ENCODE measurements at places on chromosomes 4 and X.

DNA sequence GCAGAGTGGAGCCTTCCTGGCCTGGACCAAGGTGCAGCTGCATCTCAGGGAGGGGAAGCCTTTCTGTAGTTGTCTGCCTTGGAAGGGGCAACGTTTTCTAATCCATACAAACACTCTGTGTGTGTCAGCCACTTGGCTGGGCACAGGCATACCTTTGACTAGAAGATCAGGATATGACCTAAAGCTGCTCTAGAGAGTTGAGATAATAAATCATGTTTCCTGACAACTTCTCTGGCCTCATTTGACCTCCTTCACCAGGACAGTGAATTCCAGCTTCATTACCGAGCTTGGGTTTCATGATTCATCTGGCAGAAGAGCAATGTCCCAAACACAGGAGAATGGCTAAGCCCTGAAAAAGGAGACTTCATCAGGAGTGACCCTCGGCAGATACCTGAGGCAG lies 89.6 kb upstream of the KIT start:
- DNase-seq: no peak

- no peak for DNase-seq
Measured at GRCh38 chr4:40448875-40449274, 113.7 kb downstream of the CHRNA9 start.

- no peak for DNase-seq
Measured at GRCh38 chrX:150692831-150693724, at the start of gene MTMR1. Gene MTMR1 (plus strand): TSS chrX:150693396. CDS start chrX:150693531, 135 bp downstream.

- no peak for DNase-seq
Measured at GRCh38 chrX:6832619-6833018, 297.7 kb upstream of the VCX3A start.

DNA sequence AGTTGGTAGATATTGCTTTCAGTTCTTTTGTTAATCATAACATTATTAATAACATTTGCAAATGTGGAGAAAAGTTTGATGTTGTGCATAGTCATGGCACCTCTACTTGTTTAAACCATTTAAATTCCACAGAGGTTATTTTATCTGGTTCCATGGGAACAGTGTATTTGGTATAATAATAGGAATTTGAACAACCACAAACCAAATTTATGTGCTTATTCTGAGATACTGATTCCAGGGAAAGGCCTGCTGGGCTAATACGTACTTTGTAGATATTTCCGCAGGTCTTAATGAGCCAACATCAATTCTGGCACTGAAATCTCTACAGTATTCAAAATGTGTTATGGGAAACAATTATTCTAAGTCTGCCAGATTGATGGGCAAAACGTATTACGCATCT lies 319.0 kb downstream of the DKK2 start:
- no peak for DNase-seq

DNA sequence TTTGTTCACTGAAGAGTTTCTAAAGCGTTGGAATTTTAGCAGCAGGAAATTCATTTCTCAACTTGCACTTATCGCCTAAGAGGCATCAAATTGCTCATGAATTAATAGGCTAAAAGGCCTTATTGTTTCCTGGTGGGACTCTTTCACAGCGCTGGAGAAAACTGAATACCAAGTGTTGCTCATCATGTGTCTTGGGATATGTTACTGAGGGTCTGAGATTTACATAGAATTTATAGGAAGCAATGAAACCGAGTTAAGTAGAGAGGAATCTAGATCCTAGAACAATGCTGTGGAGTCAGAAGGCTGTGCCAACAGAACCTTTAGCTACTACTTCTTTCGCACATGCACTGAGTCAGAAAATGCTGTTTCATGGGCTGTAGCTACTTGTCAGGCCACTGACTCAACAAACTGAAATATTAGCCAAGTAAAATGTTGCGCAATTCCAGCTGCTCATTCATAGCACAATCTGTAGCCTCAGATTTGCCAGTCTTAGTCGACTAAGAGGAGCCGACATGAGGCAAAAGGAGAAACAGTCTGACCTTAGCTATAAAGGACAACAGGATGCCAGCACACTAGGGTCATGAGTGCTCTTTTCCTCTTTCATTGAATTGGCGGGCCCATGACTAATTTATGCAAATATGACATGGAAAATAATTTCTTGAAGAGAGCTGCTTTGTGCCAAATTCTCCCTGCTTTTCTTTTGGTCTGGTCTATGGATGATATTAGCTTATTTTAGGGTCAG lies 35.9 kb upstream of the CXCL8 start:
- peak; percentile 48 for DNase-seq

GRCh38 chr4:100588076-100588475 lies 70.3 kb upstream of the EMCN start:
- no peak for DNase-seq

DNA sequence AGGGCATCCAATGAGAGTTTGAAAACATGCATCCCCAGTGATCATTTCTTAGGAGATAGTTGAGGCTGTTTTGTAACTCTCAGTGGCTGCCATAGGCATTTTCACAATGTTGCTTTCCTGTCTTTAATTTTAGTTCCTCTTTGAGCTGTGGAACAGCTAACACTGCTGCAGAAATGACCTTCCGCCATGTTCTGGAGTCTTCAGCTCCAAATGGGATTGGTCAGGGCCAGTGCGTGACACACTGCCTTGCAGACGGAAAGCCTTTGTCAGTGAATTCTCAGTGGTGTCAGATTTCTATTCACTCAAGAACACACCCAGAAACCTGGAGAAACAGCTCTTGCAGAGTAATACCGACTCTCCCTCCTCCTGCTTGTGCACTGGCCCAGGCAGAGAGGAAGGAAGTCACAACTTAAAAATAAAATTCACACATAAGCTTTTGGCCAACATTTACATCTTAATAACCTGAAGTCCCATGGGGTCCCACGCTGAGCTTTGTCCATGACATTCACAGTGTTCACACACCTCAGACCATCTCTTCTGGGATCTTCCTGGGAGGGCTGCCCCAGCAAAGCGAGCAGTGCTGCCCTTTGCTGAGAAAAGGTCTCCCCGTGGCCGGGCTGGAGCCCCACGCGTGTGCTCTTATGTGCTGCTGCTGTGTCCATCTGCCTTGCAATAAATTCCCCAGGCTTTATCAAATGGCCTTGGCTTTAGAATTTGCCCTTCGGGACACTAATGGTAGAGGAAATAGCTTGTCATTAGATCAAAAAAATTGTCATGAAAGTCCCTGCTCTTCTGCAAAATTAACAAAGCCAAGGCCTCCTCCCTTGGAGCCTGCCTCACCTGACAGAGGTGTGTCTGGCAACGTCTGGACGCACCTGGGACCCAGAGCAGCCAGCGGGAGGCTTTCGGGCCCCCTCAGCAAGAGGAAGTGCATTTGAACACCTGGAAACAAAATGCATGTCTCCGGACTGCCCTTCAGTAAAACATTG lies 126.8 kb downstream of the IRF2 start:
- DNase-seq: no peak

DNA sequence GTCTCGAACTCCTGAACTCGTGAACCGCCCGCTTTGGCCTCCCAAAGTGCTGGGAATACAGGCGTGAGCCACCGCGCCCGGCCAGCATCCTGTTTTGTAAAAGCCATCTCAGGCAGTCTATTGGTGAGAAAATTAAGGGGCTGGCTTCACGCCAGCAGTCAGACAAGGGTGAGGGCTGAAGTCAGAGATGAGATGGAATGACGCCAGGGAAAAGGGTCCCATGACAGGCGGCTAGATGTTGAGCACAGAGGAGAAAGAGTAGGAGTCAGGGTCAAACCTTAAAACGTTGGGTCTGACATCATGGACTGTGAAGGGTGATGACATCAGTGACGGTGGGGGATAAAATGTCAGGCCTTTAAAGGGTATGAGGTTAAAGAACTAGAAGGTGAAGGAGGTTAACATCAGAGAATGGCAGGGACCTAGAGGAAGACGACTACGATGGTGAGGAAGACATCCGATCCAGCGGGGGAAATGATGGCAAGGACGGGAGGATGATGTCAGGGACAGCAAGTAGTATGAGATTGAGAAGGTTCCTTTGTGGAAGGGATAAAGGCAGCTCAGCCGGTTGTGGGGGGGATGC lies 504 bp upstream of the RBM3 start:
- no peak for DNase-seq

DNA sequence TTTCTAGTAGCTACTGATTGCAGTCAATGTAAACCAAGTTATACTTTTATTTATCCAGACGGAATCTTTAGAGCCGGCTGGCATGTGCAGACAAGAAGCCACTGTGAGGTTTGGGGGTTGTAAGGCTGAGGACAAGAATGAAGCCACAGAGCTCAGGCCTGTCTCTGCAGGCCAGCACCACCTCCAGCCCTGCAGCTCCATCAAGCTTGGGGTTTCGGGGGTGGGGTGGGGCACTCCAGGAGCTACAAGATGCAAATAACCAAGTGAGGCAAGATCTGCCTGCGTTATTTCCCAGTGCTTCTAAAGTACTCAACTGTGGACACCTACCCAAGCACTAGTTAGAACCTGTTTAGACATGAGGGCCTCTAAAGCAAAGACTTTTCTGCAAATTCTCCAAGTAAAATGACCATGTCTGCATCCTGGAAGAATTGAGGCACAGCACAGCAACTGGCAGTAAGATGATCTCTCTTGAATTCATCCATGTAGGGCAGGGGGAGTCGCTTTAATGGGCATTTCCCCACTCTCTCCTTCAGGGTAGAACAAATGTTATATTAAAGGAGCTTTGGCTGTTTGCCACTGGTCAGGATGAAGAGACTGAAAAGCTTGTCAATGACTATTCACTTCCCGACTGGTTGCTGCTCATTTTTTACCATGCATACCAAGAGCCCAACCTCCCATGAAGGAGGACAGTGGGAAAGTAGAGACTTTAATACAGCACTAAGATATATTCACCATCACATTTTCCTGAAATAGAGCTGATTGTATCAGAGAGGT lies 222.5 kb downstream of the MGST2 start:
- no peak for DNase-seq

GRCh38 chrX:41118156-41118555 lies 32.9 kb downstream of the USP9X start:
- no peak for DNase-seq

GRCh38 chrX:43540318-43540717 lies 115.8 kb upstream of the MAOA start:
- DNase-seq: no peak

GRCh38 chr4:126947536-126947935 lies 685.2 kb upstream of the INTU start:
- DNase-seq: no peak

GRCh38 chr4:86108137-86108536 lies 251.7 kb downstream of the MAPK10 start:
- no peak for DNase-seq

- DNase-seq: no peak
Measured at GRCh38 chr4:184265546-184266351, 48.1 kb upstream of the ENPP6 start.

DNA sequence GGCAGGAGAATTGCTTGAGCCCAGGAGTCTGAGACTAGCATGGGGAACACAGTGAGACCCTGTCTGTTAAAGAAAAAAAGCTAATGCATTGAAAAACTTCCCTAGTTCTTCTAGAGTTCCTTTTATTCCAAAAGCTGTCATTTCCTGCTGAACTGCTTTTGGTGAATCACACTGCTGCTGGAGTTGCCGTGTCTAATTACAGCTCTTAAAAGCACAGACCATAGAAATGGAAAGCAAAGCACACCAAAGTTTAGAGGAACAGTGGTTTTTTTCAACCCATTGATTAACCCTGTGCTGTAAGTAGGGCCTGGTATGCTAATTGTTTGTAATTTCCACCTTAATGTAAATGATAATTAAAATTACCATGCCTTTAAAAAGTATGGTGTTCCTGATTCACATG lies 52.4 kb downstream of the SEPTIN11 start:
- no peak for DNase-seq

DNA sequence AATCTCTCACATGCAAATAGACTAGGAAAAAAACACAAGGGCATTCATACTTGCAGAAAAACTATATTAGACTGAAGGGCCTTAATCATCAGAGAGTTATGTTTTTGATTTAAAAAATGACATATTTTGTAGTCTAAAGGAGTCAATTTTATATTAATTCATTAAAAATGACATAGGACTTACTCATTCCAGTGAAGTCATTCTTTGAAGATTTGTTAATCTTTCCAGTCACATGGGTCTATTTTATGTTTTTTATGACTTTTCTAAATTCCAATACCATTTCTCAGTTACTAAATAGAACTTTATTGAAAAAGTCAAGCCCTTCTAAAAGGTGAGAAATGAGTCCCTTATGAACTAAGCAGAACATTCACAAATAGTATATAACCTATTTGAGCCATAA lies 743.8 kb upstream of the INTU start:
- DNase-seq: no peak

DNA sequence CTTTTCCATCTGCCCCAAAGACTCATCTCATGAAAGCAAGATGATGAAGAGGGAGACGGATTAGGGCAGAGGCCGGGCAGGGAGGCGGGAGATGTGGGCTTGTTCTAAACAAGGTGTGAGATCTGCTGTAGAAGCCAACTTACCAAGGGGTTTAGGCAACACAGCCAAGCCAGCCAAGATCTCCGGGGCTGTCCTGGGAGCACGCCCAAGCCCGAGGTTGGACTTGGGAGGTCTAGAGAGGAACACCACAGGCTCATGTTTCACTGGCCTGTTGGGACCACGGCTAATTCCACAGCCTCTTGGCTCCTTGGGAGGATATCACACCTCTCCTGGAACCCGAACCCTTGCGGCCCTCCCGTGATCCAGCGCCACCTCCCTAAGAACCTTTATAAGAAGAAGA lies 171.4 kb downstream of the CRLF2 start:
- DNase-seq: no peak

- peak; percentile 54 for DNase-seq
Measured at GRCh38 chr4:48315728-48316630, 25.4 kb upstream of the SLAIN2 start.

DNA sequence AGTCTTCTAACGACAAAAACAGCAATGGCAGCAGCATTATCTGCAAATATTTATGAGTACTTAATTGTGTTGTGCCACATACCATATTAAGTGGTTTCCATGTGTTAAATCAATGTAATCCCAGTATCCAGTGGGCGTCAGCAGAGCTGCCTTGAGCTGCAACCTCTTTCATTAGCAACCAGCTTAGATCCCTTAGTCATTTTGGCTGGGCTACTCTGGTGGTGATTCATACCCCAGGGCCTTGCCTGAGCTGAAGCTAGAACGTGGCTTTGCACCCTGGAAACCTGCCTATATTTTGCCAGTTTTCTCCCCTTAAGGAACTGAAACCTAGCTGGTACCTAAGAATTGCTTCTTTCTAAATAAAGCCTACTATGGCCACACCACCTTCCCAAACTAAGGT lies 474.3 kb upstream of the FTHL17 start:
- no peak for DNase-seq

- no peak for DNase-seq
Measured at GRCh38 chr4:42412251-42412650, 15.0 kb downstream of the SHISA3 start.

DNA sequence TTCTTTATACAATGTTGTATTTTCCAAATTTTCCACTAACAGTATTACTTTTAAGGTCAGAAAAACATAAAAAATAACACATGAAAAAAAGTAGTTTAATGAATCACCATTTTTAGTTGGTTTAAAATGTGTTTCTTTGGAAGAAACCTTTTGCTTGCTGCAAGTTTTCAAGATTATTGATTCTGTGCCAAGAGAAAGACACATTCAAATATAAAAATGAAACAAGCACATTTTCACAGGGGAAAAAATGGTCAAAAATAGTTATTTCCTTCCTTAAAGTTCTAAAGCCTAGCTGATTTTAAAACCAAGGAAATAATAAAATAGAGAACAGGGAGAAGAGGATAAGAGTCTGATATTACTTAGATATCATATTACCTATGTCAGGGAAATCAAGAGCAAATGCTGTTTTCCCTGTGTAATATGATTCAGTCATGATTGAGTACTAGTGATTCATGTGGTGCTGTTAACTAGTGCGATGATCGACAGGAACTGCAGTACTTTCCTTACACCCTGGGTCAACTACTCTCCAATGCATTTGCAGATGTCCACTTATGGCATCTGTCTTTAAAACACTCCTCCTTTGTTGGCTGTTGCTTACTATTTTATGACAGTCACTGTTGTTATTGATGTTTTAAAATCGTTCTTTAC lies 103.8 kb downstream of the CAMK2D start:
- DNase-seq: no peak
